ENCODE measurements at places on chromosomes 16 and 17. TPM values are rescaled to one million over a fixed set of nuclear protein-coding genes. Genes with fewer than 3 reads are reported as not detected.
A peak's percentile ranks its signal among the peaks of the same experiment; 100 is the strongest.

MT1A gene
- 4.9 TPM for total RNA-seq

SSH2 gene
- 62.2 TPM for total RNA-seq

DNA sequence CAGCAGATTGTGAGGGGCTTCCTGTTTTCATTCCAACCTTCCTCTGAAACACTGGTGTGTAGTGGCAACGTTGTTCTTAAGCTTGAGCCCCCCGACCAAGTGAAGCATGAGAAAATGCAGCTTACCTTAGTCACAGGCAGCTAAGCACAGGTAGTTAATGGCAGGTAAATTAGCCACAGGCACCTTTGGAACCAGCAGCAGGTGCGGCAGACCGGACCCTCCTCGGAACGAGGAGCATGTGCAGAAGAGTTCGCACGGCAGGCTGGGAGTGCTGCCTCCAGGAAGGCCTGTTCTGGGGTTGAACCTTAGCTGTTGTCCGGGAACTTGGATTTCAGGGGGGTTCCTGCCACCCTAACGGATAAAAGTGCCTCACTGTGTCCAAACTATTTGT lies 7.2 kb upstream of the IRF8 start:
- DNase-seq = peak; percentile 21

DNA sequence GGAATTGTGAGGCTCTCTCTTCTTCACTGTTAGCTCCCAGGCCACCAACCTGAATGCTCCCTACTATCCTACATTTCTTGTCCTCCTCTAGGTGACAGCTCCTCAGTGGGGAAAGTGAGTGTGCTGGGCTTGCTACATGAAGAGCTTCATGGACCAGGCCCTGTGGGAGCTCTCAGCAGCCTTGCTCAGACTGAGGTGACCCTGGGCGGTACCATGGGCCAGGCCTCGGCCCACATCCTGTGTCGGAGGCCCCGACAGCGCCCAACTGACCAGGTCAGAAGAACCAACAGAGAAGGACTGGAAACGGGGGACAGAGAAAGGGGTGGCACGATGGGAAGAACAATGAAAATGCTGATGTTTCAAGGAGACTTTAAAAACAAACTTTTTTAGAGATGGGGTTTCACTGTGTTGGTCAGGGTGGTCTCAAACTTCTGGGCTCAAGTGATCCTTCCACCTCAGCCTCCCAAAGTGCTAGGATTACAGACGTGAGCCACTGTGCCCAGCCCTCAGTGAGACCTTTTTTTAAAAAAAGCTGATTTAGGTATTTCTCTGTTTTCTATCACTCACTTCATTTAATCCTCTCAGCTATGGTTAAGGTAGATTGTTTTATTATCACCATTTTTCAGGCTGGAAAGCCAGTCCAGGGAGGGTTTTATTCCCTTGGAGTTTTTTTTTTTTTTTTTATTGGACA lies 4.9 kb downstream of the ELP5 start:
- no peak for DNase-seq

DNA sequence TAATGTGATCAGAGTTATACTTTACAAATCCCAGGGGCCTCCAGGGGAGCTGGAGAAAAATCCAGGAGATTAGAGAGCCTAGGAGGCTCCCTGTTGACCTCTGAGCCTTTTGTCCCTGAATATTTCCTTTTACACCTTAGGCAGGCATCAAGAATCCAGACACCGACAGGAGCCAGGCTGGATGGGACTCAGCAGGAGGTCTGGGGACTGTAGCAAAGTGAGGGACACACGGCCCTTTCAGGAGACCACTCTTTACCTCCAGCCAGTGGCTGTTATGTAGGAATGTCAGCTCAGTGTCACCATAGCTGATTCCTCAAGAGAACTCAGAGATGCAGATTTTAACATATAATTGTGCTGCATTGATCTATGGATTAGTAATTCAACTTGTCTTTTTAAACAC lies 198.4 kb downstream of the SHISA9 start:
- DNase-seq = no peak

DNA sequence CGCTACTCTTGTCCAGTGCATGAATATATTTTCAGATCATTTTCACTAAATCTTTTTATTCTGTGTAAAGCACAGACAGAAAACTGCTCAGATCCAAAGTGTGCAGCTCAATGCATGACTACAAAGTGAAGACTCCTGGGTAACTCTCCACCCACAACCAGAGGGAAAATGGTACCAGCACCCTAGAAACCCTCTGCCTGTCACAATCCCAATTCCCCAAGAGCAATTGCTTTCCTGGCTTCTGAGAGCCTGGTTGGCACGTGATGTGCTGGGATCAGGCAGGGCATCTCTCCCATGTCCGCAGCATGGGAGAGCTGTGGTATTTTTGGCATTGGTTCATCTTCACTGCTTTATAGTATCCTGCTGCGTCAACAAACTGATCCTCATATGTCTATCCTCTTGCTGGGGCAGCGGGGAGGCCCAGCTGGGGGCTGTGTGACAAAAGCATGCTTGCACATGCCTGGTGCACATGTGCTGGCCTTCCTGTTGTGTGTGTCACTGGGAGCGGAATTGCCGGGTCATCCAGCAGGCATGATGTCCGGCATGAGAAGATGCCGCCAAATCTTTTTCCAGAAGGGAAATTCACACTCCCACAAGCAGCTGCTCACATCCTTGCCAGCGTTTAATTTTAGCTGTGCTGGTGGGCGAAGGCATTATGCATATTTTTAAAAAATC lies 278.9 kb upstream of the FOXF1 start:
- DNase-seq = no peak

DNA sequence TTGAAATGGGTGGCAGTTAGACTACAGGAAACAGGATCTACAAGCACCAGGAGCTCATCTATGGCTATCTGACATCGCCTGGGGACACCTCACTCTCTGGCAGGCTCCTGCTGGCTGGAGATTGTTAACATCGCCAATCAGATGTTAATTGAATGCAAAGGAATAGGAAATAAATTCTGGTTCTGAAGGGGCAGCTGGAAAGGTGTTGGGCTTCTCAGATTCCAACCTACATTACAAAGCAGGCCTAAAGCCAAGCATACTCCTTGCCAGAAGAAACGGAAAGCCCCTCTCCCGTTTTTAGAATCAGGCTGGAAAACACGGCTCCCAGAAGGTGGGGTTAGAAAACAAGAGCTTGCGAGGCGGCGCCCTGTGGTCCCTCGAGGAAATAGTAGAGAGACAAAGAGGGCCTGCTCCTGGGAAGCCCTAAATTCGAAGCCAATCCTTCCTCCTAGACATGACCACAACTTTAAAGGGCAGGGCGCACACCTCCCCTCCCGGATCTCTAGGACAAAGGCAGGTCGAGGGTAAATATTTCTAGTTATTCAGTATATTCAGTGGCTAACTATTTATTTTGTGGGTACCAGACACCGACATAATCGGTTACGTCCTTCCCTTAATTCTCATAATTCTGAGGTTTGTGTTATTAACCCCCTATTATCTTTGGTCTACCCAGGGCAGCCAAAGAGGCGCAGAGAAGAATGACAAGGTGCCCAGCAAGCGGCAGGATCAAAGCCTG lies 763 bp upstream of the TOM1L1 start:
- no peak for DNase-seq

GRCh38 chr16:17367036-17367435 lies 103.7 kb downstream of the XYLT1 start:
- no peak for DNase-seq

Data from activated naive CD4-positive, alpha-beta T cell treated with anti-CD3 and anti-CD28 coated beads, Interleukin-2, amount 50 U/mL, for 72 hours (primary cell).